ENCODE measurements at places on chromosomes 11 and 22.

DNA sequence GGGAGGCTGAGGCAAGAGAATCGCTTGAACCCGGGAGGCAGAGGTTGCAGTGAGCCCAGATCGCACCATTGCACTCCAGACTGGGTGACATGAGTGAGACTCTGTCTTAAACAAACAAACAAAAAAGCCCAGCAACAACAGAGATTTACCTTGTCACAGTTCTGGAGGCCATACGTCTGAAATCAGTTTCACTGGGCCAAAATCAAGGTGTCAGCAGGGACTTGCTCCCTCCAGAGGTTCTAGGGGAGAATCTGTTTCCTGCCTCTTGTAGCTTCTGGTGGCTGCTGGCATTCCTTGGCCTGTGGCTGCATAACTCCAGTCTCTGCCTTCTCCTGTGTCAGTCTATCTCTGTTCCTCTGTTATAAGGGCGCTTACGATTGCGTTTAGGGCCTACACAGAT lies 1.5 kb downstream of the DDX10 start:
- no peak for DNase-seq

DNA sequence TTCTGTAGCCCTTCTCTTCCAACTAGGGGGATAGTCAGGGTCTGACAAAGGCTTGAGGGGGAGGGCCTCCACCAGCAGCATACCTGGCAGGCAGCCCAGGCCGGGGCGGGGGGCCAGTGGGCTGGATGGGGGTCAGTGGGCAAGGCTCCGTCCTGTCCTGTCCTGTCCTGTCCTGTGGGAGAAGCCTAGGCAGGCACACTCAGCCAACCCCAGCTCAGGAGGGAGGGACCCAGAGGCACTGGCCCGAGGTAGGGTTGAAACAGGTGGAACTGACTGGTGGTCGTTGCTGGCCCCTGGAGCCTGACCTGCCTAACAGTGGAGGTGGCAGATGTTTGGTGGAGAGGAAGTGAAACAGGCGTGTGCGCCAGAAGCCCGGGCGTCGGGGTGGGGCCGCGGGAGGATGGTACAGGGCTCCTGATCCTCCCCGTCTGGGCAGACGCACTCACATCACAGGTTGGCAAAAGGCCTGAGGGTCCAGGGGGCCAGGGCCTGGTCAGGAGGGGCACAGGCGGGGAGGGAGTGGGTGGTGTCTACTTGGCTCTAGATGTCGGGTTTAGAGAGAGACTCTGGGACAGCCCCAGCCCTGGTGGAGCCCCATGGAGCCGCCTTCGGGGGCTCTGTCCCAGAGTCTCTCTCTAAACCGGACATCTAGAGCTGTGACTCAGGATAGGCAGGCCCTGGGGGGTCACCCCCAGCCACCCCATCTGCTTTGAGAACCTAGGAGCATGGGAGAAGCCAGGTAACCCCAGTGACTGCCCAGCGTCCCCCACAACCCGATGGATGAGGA lies 32.5 kb upstream of the GRAMD4 start:
- no peak for DNase-seq

DNA sequence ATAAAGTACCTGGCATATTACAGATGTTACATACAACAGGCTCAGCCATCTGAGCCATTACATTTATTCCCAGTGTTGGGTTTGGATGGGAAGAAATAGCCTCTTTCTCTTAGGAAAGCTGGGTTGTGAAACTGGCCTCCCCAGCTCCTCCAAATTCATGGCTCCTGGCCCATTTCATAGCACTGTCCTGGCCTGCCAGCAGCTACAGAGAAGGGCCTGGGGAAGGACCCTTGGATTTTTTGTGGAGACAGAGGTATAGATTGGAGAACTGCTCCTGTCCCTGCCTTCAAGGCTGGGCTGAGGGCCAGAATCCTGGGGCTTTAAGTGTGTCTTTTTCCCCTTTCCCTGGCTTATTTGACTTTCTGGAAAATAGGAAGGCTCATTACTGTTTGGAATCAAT lies 18.0 kb downstream of the PKNOX2 start:
- DNase-seq = no peak

DNA sequence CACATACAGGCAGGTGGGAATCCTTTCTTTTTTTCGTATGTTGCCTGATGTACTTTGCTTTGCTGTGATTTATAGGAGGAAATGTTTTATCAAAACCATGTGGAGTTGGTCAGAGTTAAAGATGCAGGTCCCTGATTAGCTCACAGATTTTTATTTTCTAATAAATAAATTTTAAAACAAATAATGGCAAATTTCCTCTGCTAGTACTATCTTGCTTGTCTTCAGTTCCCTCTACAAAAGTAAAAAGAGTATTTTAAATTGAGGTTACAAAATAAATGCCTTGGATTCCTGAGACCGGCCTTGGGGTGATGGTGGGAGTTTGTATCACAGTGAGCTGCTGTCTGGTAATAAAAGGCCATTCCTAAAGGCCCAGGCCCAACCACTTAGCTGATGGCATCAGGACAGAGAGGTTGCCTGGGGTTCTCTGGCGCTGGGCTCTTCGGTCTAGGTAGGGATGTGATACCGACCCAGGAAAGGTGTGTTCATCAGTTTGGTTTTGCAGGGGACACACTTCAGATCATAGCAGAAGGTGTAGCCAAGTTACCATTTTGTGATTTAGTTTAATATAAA lies 129.0 kb downstream of the TBC1D22A start:
- DNase-seq = no peak

DNA sequence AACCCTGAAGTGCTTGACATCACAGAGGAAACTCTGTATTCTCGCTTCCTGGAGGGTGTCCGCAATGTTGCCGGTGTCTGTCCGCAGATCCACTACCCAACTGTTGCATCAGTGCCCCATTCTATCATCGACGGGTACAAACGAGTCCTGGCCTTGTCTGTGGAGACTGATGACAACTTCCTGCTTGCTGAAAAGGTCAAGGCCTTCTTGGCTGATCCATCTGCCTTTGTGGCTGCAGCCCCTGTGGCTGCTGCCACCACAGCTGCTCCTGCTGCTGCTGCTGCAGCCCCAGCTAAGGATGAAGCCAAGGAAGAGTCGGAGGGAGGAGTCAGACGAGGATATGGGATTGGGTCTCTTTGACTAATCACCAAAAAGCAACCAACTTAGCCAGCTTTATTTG lies 42.9 kb upstream of the DAGLA start:
- DNase-seq = no peak

- no peak for DNase-seq
These were observed 32.5 kb downstream of the WT1 start for GRCh38 chr11:32402836-32403235.

DNA sequence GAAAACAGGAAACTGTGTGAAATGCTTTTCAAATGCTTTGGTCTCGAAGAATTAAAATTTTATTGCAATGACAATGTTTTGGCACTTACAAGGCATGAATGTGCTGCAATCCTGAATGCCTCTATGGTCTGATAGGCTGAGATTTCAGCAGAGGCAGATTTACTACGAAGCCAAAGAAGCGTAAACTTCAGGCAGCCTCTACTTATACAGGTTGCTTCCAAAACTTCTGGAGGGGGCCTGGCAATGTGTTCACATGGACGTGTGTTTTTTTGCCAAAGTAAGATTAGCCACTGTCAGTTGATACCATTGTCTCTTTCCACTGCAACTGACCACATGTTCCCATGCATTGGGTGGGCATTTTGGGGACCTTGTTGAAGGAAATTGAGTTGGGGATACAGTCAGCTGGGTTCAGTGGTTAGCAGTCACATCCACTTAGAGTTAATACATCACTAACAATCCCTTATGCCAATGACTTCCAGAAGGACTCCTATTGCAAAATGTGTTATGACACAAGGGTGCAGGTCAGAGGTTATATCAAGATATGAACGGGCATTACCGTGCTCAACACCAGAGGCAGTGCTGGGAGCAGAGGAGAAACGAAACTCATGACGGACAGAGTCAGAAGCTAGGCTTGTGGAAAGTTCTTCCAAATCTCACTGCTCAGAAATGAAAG lies 48.8 kb downstream of the ABTB2 start:
- no peak for DNase-seq

GRCh38 chr11:75333807-75334140 lies 17.7 kb downstream of the ARRB1 start:
- DNase-seq = no peak

DNA sequence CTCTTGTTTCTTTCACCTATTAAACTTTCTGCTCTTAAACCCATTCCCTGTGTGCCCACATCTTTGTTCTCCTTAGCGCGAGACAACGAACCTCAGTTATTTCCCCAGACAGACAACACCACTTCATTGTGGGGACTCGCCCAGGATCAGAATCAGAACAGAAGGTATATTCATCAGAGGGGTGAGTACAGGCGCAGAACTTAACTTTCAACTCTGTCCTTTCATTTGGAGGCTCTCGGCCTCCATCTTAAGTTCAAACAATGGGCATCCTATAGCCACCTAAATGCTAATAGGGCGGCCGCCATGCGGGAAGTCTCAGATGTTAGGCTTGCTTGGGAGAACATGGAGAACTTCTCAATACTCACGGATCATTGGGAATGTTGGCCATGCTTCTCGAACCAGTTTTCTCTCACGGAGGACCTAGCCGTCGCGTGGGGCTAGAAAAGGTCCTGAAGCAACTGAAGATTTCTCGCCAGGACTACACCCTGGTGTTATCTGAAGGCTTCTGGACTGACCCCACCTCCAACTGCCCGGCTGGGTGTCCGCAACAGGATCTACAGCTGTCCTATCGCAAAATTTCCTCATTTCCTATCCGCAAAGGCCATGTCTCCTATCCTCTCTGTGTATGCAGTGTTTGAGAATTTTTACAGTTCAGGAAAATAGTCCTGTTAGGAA lies 13.4 kb upstream of the HYLS1 start:
- no peak for DNase-seq

- DNase-seq = no peak
These were observed 18.9 kb downstream of the FBXO7 start for GRCh38 chr22:32493551-32493950.

DNA sequence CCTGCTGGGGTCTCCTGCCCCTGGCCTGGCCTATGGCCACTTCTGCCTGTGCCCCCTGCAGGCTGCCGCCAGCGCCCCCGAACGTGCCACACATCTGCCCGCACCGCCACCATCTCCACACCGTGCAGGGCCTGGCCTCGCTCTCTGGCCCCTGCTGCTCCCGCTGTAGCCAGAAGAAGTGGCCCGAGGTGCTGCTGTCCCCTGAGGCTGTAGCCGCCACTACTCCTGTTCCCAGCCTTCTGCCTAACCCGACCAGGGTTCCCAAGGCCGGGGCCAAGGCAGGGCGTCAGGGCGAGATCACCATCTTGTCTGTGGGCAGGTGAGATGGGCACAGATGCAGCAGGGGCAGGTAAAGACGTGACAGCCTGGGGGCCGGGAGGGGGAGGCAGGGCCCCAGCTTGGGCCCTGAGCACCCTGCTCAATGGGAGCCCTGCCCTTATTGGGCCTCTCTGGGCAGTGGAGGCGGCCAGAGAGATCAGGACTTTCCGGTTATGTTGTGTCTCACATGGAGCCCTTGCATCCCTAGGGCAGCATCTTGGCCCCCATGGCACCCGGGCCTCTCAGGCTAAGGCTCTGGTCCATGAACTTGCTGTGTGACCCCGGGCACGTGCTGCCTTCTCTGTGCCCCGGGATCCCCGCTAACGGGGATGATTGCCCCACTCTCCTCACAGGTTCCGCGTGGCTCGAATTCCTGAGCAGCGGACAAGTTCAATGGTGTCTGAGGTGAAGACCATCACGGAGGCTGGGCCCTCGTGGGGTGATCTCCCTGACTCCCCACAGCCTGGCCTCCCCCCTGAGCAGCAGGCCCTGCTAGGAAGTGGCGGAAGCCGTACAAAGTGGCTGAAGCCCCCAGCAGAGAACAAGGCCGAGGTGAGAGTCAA lies 18.5 kb downstream of the RELT start:
- no peak for DNase-seq

GRCh38 chr11:11427140-11427539 lies 74.1 kb upstream of the CSNK2A3 start:
- no peak for DNase-seq

DNA sequence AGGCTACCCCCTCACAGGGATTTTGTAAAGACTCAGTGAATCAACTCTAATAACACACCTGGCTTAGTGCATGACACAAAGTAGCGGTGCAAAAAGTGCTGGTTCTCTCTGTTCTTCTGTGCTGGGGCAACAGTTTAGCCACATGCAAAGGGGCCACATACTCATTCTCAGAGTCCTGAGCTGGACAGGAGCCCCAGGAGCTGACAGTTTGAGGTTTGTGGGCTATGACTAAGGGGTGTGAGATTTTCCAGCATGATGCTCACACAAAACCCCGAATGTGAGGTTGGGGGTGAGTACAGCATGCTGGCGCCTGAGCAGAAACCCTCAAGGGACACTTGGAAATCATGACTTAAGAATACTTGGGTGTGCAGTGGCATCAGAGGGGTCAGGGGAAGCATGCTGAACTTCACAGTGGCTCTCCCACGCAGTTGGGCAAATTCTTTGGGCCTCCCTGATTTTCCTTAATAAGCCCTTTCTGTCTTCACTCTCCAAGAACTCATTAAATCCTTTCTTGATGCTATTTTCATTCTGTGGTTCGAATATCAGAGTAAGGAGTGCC lies 31.0 kb downstream of the TMPRSS5 start:
- no peak for DNase-seq

DNA sequence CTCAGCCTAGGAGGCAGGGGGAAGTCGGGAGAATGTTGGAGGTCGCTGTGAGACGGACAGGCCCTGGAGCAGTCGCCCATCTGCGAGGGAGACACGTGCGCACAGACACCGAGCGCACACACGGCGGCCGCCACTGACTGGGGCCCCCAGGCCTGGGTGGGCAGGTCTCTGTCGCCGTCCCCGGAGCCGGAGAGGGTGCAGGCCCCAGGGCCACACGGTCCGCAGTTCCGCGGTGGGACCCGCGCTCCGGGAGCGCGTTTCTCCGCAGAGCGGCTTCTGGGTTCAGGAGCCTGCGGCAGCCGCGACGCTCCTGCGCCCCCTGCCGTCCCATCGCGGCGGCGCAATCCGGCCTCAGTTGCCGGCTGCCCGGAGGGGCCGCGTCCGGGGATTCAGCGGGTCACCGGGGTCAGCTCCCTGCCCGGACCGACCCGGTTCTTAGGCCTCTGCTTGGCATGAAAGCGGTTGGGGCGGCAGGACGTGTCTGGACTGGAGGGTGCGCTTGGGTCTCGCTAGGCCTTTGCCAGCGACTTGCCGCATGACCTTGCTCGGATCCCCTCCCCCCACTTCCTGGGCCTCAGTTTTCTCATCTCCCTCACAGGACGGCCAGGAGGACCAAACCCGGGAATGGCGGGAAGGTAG lies 31.2 kb downstream of the PDE2A start:
- DNase-seq = peak; percentile 47

GRCh38 chr11:70470127-70470526 lies 71.8 kb downstream of the CTTN start:
- DNase-seq = no peak

GRCh38 chr22:24727218-24727851 lies 47.2 kb downstream of the PIWIL3 start:
- no peak for DNase-seq

DNA sequence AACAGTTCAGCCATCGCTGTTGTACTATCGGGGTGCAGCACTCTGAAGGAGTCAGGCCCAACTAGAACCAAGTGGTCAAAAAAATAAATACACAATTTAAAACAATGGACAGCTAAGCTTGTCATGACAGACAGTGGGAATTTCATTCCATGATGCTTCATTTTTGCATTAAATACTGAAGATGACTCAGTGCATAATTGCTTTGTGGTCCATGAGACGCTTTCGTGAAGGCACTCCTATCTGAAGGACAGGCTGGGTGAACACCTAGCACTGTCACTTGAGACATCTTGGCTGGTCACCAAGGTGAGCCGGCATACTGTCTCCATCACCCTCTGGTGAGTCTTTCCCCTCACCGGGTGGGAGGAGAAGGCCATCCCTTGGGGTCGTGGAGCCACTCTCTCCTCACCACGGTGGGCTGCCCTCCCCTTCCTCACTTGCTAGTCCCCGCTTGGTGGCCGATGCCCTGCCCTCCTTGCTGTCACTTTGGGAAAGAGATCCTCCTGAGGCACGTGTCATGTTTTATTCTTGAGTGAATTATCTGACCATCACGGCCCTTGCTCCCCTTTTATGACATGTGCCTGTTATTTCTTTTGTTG lies 4.9 kb upstream of the TESMIN start:
- no peak for DNase-seq

All from T-helper 1 cell (primary cell).